Mesangial cell (primary cell): ENCODE measurements at places on chromosomes 7 and 10. TPM values are rescaled to one million over a fixed set of nuclear protein-coding genes. Genes with fewer than 3 reads are reported as not detected.

The ITGA8 gene
- 0.25 TPM in 1 of 2 replicates, not detected in the other for total RNA-seq

The FAM20C gene
- 35.2 and 64.7 TPM in 2 replicates for total RNA-seq

The CALCR gene
- total RNA-seq, result not detected in 2 replicates

The WEE2 gene
- not detected in 2 replicates for total RNA-seq

The NOS3 gene
- total RNA-seq, result 2.0 and 4.3 TPM in 2 replicates
